Uterus (tissue), 4 donors: ENCODE measurements at places on chromosomes 2 and 18.
A peak's percentile ranks its signal among the peaks of the same experiment; 100 is the strongest.

GRCh38 chr2:150619607-150620330 lies 132.3 kb upstream of the RND3 start:
- no peaks in the 10 kb centered on the region for H3K36me3 ChIP-seq
- H3K4me3 ChIP-seq = no peak overlapping the region
- H3K27ac ChIP-seq = peak overlapping the region; percentile 62
- no peaks in the 10 kb centered on the region for H3K27me3 ChIP-seq
- DNase-seq = no peak

GRCh38 chr2:182716650-182716979 lies 558 bp downstream of the DNAJC10 start:
- H3K36me3 ChIP-seq = no peaks in the 10 kb centered on the region
- peak overlapping the region; percentile 88 for H3K27ac ChIP-seq
- no peaks in the 10 kb centered on the region for H3K27me3 ChIP-seq
- no peak for DNase-seq
- H3K4me3 ChIP-seq = peak overlapping the region; percentile 84
- no peaks in the 10 kb centered on the region for H3K4me1 ChIP-seq

- no peak for DNase-seq
- H3K27ac ChIP-seq = no peak overlapping the region
- H3K36me3 ChIP-seq = no peaks in the 10 kb centered on the region
- H3K27me3 ChIP-seq = no peaks in the 10 kb centered on the region
- H3K4me1 ChIP-seq = no peaks in the 10 kb centered on the region
Observed at GRCh38 chr2:192243488-192243887, 48.8 kb upstream of the TMEFF2 start.

- H3K27ac ChIP-seq = no peak overlapping the region
- no peaks in the 10 kb centered on the region for H3K36me3 ChIP-seq
- no peaks in the 10 kb centered on the region for H3K27me3 ChIP-seq
Observed at GRCh38 chr2:29763371-29763770, 158.0 kb downstream of the ALK start.

GRCh38 chr18:8252371-8252770 lies 356.9 kb upstream of the RAB12 start:
- no peak overlapping the region for H3K27ac ChIP-seq
- no peaks in the 10 kb centered on the region for H3K27me3 ChIP-seq
- DNase-seq = no peak
- H3K36me3 ChIP-seq = no peaks in the 10 kb centered on the region

GRCh38 chr2:203346612-203347011 lies 18.4 kb downstream of the ABI2 start:
- peaks cover under 1% of the 10 kb centered on the region for H3K4me1 ChIP-seq
- no peak overlapping the region for H3K27ac ChIP-seq
- no peak for DNase-seq
- no peak overlapping the region for H3K4me3 ChIP-seq
- no peaks in the 10 kb centered on the region for H3K36me3 ChIP-seq
- no peaks in the 10 kb centered on the region for H3K27me3 ChIP-seq

GRCh38 chr2:8677646-8678592 lies 3.9 kb upstream of the ID2 start:
- no peaks in the 10 kb centered on the region for H3K27me3 ChIP-seq
- H3K4me1 ChIP-seq = peaks cover 5% of the 10 kb centered on the region
- peak overlapping the region; percentile 49 for H3K4me3 ChIP-seq
- H3K27ac ChIP-seq = peak overlapping the region; percentile 94
- peak; percentile 51 for DNase-seq

GRCh38 chr2:31413862-31414550 lies 536 bp downstream of the XDH start:
- no peaks in the 10 kb centered on the region for H3K4me1 ChIP-seq
- no peaks in the 10 kb centered on the region for H3K27me3 ChIP-seq
- H3K36me3 ChIP-seq = no peaks in the 10 kb centered on the region
- H3K4me3 ChIP-seq = no peak overlapping the region

GRCh38 chr2:44285174-44285573 lies 9.9 kb downstream of the SLC3A1 start:
- H3K36me3 ChIP-seq = no peaks in the 10 kb centered on the region
- H3K27ac ChIP-seq = no peak overlapping the region
- H3K4me3 ChIP-seq = no peak overlapping the region
- no peaks in the 10 kb centered on the region for H3K27me3 ChIP-seq

- no peaks in the 10 kb centered on the region for H3K4me1 ChIP-seq
- H3K27me3 ChIP-seq = no peaks in the 10 kb centered on the region
- no peaks in the 10 kb centered on the region for H3K36me3 ChIP-seq
- no peak for DNase-seq
Observed at GRCh38 chr2:95385570-95385984, 16.9 kb upstream of the FAHD2A start.

- no peaks in the 10 kb centered on the region for H3K36me3 ChIP-seq
- DNase-seq = no peak
Observed at GRCh38 chr18:62745089-62745751, 29.9 kb downstream of the PHLPP1 start.

- no peaks in the 10 kb centered on the region for H3K27me3 ChIP-seq
- H3K4me1 ChIP-seq = peaks cover 4% of the 10 kb centered on the region
- H3K27ac ChIP-seq = no peak overlapping the region
Observed at GRCh38 chr2:26048791-26049190, 14.9 kb downstream of the RAB10 start.
